Epithelial cell of umbilical artery (primary cell): ENCODE measurements at places on chromosomes 16 and 17. TPM values are rescaled to one million over a fixed set of nuclear protein-coding genes. Genes with fewer than 3 reads are reported as not detected.

SDR42E1 gene
- total RNA-seq: under 0.01 and 0.46 TPM in 2 replicates

CA5A gene
- not detected in 2 replicates for total RNA-seq

DPEP1 gene
- 0.61 TPM in 1 of 2 replicates, not detected in the other for total RNA-seq

RCVRN gene
- not detected in 2 replicates for total RNA-seq

TVP23A gene
- not detected in 2 replicates for total RNA-seq
